ENCODE measurements at places on chromosomes 7 and 10.

- DNase-seq, result no peak
These were observed 156.5 kb upstream of the BMPER start for GRCh38 chr7:33748793-33749192.

DNA sequence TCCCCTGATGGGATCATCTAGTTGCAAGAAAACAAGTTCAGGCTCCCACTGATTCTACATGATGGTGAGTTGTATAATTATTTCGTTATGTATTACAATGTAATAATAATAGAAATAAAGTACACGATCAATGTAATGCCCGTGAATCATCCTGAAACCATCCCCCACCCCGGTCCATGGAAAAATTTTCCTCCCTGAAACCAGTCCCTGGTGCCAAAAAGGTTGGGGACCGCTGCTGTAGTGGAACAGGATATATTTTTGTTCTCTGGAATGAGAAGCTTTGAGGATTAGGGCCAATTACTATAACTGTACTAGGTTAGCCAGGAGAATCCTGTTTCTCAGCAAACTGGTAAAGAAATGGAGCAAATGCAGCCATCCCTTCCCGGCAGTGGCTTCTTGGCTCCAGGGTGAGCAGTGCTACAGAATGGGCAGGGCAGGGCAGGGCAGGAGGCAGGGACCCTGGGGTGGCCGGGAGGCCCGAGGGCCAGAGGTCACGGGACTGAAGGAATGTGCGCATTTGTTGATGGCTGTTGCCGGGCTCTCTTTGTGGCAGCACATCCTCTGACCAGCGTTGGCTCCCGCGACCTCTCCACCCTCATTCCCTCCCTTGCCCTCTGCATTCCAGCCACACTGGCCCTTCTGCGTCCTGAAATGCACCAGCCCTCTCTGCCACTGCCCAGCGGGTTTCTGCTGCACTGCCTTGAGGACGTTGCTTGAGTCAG, 162.3 kb upstream of the NPS start:
- no peak for DNase-seq

DNA sequence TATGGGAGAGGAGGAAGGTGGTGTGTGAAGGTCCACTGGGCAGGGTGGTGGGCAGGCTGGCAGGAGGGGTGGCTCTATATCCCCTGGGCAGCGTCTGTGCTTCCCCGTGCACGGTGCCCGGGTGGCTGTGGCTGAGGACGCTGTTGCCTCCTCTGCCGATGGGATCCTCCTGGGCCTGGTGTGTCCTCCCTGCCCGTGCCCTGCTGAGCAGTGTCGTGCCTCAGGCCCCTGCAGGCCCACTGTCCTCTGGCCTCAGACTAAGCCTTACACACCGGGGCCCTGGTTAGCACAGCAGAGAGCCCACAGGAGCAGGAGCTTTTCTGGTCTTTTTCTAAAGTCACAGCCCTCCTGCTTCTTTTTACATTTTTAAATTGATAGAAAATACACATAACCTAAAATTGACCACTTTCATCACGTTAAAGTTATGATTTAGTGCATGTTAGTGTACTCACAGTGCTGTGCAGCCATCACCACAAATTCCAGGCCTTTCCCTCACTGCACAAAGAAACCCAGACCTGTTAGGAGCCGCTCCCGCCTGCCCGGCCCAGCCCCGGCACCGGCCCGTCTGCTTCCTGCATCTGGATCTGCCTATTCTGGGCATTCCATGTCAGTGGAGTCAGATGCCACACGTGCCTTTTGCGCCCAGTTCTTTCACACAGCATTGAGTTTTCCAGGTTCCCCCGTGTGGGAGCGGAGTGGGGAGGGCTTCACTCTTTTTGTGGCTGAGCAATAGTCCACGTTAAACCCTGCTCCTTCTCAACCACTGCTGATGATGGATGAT, 19.4 kb downstream of the PFKFB3 start:
- no peak for DNase-seq

GRCh38 chr10:88682491-88682890, 18.2 kb downstream of the LIPF start:
- no peak for DNase-seq

DNA sequence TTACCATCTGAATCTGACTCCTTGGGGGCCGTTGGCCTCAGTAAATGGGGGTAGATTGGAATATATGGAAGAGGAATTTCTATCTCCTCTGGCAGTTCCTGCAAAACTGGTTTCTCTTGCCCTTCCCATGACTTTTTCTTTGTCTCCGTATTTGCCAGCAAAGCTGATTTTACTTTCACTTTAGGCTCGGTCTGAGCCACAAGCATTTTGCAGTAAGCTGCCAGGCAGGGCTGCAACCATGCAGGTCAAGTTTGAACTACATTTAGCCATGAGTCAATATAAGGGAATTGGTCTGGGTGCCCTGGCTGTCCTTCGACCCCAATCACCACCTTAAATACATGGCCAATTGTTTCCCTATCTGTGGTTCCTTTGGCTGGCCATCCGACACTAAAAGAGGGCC, 104.3 kb downstream of the TRIM24 start:
- no peak for DNase-seq

- no peak for DNase-seq
These were observed 24.3 kb upstream of the ITGB1 start for GRCh38 chr10:32982293-32982709.

- peak; percentile 51 for DNase-seq
These were observed 161.0 kb downstream of the TEX36 start for GRCh38 chr10:125521721-125522680.

DNA sequence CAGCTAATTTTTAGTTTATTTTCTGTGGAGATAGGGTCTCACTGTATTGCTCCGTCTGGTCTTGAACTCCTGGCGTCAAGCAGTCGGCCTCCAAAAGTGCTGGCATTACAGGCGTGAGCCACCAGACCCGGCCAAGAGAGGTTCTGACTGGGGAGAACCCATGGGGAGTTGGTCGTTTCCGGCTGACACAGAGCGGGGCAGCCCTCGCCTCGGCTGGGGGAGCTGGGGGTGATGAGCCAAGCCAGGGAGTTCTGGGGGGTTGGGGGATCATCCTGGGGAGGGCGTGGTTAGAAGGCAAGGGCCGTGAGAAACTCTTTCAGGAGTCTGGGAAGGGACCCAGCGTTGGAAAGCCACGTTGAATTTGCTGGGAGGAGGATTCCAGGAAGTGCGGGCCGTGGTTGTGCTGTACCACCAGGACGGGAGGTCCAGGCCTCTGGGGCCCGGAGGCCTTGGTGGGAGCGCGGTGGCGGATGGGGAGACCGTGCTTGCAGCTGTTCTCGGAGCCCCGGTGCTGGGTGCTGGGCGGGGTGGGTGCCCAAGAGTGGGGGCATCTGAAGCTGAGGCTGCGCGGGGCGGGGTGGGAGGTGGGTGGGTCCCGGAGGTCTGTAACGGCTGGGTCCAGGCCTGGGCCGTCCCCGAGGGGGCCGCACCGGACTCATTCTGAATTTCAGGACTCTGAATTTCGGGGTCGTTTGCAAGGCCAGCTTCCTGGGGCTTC, 8.4 kb upstream of the ZNF853 start:
- no peak for DNase-seq

GRCh38 chr10:50312464-50313437, 61.4 kb upstream of the ASAH2 start:
- DNase-seq, result no peak
